Adipocyte (in vitro differentiated cells): ENCODE measurements at places on chromosomes 7 and 10.

DNA sequence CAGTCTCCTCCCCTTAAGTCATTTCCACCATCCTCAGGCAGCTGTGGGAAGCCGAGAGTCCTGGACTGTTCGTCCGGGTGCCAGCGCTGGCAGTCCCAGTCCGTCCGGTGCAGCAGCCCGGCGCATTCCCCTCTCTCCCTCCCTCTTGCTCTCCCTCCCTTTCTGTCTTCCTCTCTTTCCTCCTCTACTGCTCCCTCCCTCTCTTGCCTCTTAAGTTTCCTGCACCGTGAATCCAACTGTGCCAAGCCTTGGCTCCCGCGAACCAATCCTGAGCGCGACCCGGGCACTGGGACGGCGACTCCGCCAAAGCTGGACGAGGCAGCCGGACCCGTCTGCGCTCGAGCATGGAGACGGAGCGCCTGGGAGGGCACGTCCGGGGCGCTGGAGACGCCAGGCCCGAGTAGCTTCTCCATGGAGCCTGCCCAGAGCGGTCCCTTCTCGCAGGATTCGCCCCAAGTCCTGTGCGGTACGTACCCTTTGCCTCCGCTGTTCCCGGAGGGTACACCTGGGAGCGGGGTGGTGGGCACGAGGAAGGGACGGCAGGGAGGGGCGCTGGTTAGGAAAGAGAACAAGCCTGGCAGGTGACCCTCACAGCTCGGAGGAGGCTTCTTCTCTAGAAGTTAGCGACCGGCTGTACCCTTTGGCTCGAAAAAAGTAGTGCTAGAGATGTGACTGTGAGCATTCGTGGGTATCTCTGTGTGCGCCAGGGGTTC, 1.0 kb downstream of the NXPH1 start:
- DNase-seq, result no peak

GRCh38 chr10:78782441-78782840, 286.3 kb upstream of the ZMIZ1 start:
- DNase-seq, result no peak

GRCh38 chr10:32939296-32940111, 18.5 kb downstream of the ITGB1 start:
- DNase-seq, result no peak

GRCh38 chr10:44581996-44582395, 197.1 kb upstream of the CXCL12 start:
- DNase-seq, result no peak

DNA sequence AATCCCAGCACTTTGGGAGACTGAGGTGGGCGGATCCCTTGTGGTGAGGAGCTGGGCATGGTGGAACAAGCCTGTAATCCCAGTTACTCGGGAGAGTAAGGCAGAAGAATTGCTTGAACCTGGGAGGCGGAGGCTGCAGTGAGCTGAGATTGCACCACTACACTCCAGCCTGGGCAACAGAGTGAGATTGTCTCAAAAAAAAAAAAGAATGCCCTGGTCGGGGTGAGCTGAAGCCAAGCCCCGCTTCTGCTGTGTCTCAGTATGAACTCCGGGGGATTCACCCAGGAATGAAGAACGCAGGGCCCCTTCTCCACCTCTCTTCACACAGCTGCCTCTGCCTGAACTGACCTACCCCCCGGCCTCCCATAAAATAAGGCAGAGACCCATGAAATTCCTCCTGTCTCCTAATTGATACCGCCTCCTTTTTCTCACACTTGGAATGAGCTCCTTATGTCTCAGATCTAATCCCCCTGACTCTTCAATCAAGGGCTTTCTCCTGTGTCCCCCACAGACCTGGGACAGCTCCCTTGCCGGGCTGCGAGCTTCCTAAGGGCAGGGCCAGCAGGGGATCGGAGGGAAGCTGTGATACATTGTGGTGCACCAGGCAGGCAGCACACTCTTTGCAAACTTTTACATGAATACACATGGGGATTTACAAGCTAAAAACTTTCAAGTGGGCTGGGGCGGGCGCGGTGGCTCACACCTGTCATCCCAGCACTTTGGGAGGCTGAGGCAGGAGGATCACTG, 911 bp upstream of the ZP3 start:
- no peak for DNase-seq

DNA sequence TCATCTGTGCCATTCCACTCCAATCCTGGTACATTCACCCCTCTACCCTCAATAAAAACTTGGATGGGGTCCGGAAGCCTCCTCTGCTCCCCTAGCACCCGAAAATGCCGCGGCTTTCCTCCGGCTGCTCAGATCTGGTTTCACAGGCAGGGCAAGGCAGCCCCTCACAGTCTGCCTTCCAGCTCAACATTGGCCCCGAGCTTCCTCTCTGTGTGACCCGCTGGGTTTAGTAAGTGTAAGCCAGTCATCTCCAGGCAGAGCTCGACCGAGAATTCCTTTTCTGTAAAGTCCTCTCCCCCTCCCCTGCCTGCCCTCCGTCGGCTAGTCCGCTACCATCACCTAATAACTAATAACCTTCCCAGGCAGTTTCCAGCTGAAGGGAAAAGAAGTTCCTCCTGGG, 3.4 kb downstream of the INHBA start:
- peak; percentile 66 for DNase-seq

DNA sequence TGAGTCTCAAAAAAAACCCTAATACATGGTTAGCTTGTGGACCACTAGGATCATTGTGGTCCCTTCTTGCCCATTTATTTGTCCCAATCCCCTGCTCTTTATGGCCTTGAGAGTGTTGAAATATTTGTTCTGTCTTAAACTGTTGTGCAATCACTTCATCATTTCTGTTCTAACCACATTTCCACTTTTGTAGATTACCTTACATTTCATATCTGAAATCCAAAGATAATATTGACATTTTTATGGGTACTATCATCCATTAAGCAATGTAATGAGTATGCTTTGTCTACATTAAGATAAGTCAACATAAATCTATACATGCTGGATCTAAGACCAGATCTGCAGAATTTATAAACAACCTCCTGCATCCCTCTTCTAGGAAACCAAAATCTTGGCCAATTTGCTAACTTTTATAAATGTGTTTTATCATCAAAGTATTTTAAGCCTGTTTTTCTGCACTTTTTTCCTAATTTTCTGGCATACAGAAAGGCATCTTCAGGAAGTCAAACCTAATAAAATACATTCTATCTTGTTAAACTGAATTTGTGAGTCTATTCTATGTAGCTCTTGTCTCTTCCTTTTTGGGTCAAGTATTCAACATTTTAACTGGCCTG, 359.4 kb upstream of the CELF2 start:
- no peak for DNase-seq

DNA sequence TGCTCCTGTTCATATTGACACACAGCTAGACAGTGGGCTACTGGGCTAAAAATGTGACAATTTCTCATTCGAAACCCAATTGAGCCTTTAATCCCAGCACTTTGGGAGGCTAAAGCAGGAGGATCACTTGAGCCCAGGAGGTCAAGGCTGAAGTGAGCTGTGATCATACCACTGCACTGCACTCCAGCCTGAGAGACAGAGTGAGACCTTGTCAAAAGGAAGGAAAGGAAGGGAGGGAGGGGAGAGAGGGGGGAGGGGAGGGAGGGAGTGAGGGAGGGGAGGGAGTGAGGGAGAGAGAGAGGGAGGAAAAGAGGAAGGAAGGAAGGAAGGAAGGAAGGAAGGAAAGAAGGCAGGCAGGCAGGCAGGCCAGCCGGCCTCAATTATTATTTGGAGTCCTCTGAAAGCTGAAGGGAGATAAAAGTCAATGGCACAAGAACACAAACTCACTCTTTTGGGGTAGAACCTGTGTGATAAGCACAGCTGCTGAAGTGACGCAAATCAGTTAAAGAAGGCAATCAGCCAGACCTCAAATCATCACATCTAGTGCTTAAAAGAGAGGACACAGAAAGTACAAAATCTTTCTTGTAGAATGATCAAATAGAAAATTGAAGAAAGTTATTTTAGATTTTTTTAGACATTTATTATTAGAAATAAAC, 98.1 kb downstream of the CCDC71L start:
- no peak for DNase-seq

DNA sequence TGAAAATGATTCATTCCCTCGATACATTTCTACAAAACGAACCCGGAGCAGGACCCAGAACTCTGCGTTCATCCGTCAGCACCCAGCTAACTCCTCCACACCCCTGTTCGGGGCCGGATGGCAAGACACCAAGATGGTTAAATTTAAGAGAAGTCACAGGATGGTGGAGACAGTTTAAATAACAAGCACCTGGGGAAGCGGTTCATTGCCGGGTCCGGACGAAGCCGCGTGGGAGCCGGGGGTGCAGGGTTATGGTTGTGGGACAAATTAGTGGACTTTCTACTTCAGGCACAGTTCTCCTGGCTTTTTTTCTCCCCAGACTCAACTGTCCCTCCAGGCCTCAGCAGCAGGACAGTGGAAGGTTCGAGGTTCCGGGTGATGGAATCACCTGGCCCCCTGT, 45.4 kb downstream of the ASB13 start:
- DNase-seq, result no peak

DNA sequence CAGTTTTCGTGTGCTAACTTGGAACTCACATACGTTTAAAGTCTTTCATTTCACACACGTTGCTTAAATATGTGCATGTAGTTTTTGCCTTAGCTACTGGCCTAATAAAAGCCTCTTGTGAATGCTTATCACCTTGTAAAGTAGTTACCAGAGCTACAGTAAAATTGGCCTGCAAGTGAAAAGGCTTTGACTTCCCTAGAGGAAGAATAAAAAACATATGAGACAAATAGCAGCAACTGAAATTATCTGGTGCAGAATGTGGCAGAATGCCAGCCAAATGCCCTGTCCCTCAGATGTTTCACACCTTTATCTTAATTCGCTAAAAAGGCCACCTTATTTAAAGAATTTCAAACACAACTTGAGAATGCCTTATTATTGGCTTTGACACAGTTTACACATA, 28.1 kb upstream of the RPA3 start:
- no peak for DNase-seq

- no peak for DNase-seq
Measured at GRCh38 chr7:21137640-21138039, 290.2 kb upstream of the SP4 start.

DNA sequence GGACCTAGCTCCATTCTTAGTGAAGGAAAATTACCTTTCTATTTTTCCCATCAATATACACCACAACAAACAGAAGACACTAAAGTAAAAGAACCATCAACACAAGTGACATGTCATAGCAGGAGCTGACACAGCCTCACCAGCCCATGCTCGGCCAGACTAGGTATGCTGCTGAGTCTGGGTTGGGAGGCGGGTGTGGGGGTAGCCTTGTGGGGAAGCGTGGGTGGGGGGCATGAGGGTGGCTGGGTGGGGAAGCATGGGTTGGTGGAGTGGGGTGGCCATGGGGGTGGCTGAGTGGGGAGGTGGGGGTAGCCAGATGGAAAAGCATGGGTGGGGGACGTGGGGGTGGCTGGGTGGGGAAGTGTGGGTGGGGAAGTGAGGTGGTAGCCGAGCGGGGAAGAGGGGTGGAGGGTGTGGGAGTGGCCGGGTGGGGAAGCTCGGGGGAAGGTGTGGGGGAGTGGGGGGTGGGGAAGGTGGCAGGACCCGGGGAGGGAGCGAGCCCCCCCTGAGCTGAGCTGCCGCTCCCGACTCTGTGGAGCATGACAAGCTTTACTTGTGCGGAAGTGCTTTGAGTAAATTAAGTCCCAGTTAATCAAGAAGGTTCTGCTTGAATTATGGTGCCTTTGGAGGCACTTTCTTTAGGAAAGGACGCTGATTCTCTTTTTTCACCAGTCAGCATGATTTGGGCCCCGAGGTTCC, 294.6 kb upstream of the ZNF32 start:
- no peak for DNase-seq

DNA sequence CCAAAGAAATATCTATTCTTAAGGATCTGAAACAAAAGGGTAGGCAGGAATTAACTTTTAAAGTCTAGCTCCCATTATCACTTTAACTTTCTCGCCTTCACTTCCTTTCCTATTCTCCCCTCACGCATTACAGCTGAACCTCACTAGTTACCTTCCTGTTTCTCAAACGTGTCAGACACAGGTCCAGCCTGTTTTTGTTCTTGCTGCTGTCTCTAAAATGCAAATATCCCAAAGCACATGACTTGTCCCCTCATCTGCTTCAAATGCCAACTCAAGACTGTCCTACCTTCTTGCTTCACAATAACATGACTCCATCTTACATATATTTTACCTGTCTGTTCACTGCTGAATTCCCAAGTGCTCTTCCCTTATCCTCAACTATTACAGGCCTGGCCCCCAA, 17.6 kb downstream of the ZDHHC6 start:
- no peak for DNase-seq

- DNase-seq, result peak; percentile 52
Measured at GRCh38 chr7:142557971-142558582, 191.2 kb upstream of the PRSS1 start.

DNA sequence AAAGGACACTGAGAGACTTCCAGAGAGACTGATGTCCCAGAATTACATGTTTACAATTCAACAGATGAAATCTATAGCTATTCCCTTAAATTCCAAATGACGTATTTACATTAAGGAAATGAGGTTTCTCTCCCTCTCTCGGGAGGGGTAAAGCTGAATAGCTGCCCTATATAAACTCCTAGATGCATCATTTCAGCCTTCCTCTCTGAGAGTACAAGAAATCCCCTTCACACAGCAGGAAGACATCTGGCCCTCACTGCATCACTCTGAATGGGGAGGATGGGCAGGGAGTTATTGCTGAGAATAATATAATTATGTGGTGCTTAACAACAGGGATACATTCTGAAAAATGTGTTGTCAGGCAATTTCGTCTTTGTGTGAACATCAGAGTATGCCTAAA, 11.0 kb downstream of the POT1 start:
- DNase-seq, result no peak

DNA sequence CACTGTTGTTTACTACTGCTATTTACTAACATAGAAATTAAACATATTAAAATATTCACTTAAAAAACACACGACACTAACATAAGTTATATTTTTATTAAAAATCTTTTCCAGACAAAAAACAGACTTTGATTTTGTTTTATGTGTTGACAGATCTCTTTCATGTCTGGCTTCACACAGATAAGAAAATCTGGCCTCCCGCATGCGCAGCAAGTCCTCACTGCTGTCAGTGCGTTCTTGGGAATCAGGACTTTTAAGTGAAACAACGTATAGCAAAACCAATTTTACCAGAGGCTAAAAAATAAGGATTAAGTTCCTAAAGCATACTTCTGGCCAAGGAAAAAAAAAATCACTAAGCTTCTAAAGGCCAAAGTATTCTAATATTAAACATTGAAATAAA, 1.2 kb upstream of the IDI1 start:
- DNase-seq, result peak; percentile 55

DNA sequence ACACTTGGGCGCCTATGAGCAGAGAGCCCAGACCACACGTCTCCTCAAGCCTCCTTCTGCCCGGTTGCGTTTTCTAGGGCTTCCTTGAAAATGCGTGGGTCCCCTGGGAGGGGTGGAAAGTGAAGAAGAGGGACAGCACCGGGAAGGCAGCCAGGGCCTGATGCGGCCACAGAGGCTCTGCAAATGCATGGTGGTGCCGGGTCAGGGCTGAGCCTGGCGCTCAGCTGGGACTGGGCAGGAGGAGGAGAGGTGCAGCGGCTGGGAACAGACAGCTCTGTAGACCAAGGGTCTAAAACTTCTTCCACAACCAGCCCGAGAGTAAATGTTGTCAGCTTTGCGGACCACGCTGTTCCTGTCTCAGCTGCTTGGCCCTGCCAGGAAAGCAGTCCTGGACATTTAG, 1.6 kb downstream of the DPYSL4 start:
- DNase-seq, result no peak
